ENCODE measurements at places on chromosomes 1 and 21.

GRCh38 chr1:151710187-151710840, 6.3 kb downstream of the CELF3 start:
- DNase-seq = peak; percentile 31

- no peak for DNase-seq
These were observed 2.9 kb downstream of the ZDHHC18 start for GRCh38 chr1:26829184-26829911.

- DNase-seq = no peak
These were observed 4.1 kb downstream of the GPA33 start for GRCh38 chr1:167086033-167086432.

- peak; percentile 97 for DNase-seq
These were observed 28.2 kb downstream of the VAV3 start for GRCh38 chr1:107936498-107937481.

DNA sequence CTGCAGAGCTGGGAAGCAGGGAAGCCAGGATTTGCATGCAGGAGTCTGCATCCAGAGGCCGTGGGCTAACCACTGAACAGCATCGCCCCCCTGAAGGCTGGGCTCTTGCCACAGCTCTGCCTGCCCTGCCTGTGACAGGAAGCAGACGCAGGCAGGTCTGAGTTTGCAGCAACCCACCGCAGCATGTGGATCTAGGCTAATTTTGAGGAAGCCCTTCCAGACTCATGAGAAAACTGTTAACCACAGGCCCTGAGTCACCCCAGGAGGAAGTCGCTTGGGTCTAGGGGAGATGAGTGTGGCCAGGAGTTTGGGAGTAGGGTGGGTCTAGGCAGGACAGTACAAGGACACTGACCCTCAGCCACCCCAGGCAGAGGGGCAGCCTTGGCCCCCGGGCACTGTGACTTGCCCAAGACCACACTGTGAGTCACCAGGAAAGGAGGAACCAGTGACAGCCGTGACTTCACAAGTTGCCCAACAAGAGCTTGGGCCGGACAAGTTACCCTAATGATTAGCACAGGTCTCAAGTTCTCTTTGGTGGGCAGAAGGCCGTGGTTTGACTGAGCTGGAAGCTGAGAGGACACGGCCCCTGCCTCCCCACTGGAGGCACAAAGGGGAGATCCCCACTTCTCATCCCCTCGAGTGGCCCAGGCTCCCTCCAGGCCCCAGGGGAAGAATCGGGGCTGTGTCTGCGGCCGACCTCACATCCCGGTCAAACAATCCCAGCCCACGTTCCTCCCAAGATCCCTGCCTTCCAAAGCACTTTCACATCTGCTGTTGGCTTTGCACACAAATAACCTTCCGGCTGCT, 826 bp downstream of the LAPTM5 start:
- DNase-seq = peak; percentile 83

DNA sequence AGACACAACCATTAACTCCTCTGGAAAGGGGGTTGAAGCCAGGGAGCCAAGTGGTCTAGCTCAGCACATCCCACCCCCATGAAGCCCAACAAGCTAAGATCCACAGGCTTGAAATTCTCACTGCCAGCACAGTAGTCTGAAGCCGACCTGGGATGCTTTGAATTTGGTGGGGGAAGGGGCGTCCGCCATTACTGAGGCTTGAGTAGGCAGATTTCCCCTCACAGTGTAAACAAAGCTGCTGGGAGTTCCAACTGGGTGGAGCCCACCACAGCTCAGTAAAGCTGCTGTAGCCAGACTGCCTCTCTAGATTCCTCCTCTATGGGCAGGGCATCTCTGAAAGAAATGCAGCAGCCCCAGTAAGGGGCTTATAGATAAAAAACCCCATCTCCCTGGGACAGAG, 193.5 kb downstream of the GPATCH2 start:
- no peak for DNase-seq

GRCh38 chr1:213332491-213332890, 281.4 kb downstream of the RPS6KC1 start:
- DNase-seq = no peak

GRCh38 chr1:201050515-201051277, 27.2 kb upstream of the KIF21B start:
- DNase-seq = peak; percentile 8

DNA sequence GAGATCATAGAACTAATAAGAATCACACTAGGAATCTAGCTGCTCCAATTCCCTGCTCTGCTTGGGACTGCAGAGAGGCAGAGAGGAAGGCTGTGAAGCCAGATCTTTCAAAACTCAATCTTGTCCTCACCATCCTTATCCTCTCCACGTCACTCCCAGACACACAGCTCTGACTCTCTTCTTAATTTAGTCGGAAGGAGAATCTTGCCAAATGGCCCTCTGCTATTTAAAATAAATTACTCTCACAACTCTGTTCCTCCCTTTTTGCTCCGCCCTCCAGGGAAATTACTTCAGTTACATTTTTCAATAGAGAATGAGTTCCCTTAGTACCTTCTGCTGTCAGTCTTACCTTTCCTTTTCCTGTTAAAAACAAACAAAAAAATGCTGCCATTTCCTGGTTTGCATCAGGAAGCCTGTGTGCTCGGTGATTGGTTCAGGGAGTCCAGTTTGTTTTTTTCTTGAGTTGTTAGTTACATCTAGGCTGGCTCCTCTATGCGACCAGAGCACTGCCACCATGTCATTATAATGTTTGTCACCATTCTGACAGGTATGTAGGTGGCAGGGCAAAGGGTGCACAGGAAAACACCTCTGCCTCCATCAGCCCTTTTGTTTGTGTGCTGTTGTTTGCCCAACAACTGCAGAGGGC, 80.1 kb downstream of the FCRL5 start:
- no peak for DNase-seq

- DNase-seq = no peak
These were observed 13.4 kb downstream of the S1PR1 start for GRCh38 chr1:101250222-101250621.

GRCh38 chr1:105641407-105641806, 1415.1 kb upstream of the PRMT6 start:
- no peak for DNase-seq

DNA sequence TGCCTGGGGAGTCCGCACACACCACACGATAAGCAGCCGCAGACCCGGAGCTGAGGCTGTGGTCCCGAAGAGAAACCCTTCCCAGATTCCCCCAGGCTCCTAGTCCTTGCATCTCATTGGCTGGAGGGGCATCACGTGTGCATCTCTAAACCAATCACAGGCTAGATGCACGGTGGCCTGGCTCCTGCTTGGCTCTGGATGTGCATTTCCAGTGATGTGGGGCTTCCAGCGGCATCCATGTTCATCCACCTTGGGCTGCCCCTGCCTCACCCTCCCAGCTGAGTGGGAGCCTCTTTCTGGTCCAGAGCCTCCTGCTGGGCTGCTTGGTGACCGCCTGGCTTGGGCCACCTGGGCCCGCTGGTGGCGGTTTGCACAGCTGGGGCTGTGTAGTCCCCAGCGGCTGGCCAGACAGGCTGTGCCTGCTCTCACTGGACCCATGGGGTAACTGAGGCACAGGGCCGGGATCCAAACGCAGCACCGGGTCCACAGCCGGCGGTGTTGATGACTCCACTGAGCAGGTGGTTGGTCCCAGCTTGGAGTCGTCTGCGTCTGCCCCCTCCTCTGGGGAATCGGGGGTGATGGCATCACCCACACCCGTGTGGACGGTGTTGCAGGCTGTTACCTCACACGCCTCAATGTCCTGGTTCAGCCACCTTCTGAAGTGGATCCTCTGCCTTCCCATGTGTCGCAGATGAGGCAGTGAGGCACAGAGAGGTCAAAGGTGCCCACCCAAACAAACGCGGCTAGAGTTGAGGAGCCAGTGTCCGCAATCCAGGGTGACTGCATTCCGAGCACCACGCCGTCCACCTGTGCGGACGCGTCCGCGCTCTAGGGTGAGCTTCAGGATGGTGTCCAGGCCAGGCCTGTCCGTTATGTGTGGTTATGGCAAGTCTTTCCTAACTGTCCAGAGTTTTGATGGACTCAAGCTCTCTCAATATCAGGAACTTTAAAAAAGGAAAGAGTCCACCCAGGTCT, 41.3 kb downstream of the COL6A1 start:
- DNase-seq = no peak

DNA sequence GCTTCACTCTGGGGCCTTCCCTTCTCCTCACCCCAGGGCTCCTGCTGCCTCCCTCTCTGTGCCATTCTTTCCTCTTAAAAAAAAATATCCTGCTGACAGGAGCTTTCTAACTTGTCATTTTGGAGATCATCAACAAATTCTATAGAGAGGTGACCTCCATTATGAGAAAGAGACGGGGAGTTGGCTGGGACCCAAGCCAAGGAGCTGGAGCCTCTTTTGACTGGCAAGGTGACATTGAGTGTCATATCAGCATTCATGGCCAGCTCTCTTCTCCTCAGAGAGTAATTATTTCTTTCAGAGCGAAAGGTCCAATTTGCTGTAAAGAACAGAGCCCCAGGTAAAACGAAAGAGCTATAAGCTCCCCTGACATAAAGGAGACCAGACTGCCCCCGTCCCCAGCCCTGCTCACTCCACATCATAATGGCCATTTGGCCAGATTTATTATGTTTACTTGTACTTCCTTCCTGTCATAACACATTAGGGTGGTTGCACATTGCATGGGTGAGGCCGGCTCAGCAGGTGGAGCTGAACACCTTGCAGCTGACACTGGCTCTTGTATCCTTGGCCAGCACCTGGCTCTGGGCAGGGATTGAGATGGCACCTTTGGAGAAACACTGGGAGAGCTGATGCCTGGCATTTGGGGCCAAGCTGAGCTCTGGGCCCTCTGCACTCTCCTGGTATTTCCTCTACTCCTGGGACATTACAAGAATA, 404.0 kb upstream of the VAMP3 start:
- no peak for DNase-seq

DNA sequence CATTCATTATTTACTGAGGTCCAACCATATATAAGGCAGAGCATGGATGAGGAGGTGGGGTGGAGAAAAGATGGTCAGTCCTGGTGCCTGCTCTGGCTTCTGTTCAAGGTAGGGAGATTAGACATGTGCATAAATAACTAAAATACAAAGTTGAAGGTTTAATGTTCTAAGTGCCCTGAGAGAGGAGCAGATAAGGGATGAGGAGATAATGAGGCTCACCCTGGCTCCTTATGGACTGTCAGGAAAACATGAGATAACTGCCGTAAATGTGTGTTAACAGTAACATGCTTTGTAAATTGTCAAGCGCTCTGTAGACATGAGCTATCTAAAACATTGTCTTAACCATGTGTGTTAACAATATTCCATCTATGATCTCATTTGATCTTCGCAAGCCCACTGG, 474.6 kb upstream of the USP24 start:
- no peak for DNase-seq

- no peak for DNase-seq
These were observed 9.1 kb upstream of the GALNT2 start for GRCh38 chr1:230057681-230058565.

DNA sequence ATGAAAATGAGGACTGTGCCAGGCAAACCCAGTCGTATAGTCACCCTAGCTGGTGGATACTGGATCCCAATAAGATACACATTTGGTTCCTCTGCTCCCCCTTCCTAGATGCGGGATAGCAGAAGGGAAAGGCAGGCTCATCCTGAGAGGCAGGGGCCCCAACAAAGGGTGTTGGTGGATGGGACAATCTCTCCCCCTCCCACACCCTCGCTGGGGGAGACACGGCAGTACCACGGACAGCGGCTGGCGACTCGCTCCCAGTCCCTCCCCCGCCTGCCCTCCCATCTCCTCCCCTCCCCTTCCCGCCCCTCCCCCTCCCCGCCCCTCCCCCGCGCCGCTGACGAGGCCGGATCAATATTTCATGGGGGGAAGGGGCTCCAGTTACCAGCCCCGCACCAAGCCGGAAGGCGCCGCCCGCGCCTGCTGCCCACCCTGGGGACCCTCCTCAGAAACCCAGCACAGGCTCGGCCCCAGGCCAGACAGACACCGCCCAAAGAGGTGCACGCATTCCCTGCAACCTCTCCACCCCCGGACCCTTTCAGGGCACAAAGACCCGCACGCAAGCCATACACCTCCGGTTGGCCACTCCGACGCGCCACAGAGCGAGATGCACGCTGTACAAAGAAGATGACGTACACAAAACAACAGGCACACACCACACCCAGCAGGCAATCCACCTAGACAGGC, 11.5 kb downstream of the RIMS3 start:
- DNase-seq = no peak

DNA sequence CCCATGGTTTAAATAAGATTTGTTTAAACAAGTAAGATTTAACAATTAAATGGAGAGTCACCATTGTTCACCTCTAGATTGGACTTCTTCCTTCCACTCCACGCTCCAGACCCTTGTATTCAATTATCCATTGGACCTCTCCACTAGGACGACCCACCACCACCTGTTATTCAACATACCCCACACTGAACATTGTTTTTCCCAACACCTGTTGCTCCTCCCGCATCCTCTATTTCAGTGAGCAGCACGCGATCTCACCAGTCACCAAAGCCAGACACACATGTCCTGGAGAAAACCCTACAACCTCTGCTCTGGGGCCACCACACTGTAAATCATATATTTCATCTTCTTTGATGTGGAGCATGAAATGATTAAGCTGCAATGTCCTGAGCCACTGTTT, 28.6 kb downstream of the ATP8B2 start:
- no peak for DNase-seq

DNA sequence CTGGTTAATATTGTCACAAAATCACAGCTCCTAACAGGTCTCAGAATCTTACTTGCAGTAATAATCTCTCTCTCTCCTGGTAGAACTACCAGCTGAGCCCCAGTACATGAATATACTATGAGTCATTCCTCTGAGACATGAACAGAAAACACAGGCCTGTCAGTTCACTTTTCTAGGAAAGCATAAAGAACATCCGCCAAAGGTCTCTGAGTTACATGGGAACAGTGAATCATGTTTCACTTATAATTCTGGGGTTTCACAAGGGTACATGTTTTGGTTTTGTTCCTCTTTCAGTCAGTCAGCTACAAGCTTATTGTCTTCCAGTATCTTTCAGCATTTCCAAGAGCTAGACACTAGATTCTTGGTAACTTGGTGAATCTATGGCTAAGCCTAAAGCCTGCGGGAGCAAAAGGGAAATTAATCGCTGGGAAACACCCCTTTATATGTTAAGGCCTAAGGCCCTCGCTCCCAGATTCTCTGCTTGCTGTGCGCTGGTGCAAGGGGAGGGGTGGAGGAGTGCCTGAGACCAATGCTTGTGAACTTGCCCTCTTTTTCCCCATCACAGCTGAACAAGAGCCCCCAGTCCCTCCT, 31.7 kb downstream of the IFNGR2 start:
- peak; percentile 87 for DNase-seq

DNA sequence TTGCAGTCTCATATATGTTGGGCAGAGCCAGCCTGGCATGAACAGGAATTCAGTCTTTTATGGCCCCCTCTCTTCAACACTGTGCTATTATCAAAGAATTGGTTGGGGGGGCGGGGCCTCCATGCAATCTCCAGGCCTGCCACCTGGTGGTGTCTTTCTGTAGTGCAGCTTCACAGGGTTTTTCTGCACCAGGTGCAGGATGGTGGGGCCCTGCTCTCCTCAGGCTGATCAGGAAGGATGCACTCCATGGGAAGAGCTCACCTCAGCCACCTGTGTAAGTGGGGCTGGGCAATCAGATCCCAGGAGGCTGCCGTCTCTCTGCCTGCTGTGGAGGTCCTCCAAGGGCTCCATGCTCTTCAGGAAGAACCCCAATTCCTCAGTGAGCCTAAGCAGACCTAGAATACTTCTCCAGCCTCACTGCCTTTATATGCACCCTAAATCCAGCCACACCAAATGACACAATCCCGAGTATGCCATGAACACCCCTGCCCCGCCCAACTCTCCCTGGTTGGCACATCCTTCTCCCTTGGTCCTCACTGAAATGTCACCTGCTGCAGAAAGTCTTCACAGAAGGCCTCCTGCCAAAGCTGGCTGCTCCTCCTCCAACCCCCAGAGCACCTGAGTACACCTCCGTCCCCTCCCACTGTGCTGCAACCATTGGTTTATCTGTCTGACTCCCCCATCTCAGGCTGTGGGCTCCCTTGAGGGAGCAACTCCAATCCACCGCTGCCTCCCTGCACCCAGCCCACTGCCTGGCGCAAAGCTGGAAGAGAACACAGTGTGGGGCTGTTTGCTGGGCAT, 16.5 kb downstream of the STK40 start:
- DNase-seq = peak; percentile 70

Data from fibroblast of skin of scalp (primary cell).